MCF 10A (cell line): ENCODE measurements at places on chromosomes 2 and 18. TPM values are rescaled to one million over a fixed set of nuclear protein-coding genes. Genes with fewer than 3 reads are reported as not detected.

The DPYSL5 gene
- not detected in 2 replicates for total RNA-seq

DNA sequence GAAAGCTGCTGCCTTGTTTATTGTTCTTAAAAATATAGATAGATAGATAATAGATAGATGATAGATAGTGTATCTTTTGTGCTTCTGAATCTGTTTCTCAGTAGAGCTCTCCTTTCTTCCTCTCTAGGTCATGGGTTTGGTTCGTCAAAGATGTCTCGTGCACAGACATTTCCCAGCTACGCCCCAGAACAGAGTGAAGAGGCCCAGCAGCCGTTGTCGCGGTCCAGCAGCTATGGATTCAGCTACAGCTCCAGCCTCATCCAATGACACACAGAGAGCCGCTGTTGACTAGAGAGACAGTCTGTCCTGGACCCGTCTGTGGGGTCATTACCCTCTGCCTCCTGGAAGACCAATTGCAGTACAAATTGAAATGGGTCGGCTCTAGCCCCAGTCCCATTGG is 106.6 kb downstream of the CD226 start:
- H3K36me3 ChIP-seq, result no peaks in the 10 kb centered on the region
- H3K27ac ChIP-seq, result no peak overlapping the region
- no peak overlapping the region for H3K4me3 ChIP-seq

The DSC1 gene
- total RNA-seq, result not detected in 2 replicates

GRCh38 chr2:195307751-195308150 is 349.3 kb upstream of the SLC39A10 start:
- H3K36me3 ChIP-seq, result no peaks in the 10 kb centered on the region
- H3K27me3 ChIP-seq, result no peaks in the 10 kb centered on the region
- no peak overlapping the region for H3K27ac ChIP-seq
- no peak overlapping the region for H3K4me3 ChIP-seq

The LRRC30 gene
- total RNA-seq, result not detected in 2 replicates
